Right ventricle myocardium inferior (tissue), 1 donor: ENCODE measurements at places on chromosomes 1 and 21.

GRCh38 chr1:229664133-229664689 is 38.2 kb downstream of the URB2 start:
- peak; percentile 72 for DNase-seq

GRCh38 chr1:36481091-36481490 is 1.6 kb downstream of the CSF3R start:
- no peak for DNase-seq

DNA sequence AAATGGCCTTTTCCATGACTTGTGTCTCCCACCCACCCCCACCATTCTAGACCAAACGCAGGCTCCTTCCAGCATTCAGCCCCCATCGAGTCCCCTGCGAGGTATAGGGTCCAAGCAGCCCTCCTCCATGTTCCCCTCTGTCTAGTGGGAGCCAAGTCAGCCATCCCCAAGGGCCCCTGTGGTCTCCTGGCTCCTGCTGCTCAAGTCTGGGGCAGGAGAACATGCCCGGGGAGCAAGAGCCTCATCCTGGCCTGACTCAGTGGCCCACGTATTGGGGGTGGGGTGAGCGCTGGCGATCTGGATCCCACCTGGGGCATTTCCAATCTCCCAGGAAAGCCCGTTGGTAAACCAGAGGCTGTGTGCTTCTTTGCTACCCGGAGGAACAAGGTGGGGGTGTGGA is 4.1 kb upstream of the PRDM16 start:
- peak; percentile 57 for DNase-seq

DNA sequence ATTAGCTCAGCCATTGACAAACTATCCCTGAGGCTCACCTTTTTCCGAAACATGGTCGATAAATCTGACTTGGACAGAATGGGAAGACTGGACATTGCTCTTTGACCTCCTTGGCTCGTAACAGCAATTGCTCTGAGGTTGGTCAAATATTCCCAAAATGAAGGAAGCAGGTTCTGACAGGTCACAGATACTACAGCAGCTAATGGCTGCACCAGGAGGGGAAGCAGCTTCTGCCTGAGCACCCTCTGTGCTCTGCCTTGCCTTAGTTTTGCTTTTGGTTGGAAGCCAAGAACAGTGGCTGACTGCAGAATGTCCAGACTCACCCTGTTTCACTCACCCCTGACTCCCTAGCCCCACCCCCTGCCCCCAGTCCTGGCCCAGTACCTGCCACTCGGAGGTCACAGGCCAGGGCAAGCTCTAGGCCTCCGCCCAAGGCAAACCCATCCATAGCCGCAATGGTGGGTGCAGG is 15.4 kb downstream of the ECHDC2 start:
- DNase-seq = no peak

- no peak for DNase-seq
These were observed 5.9 kb upstream of the MYOM3 start for GRCh38 chr1:24117722-24118409.

GRCh38 chr1:27531959-27532685 is 42.2 kb upstream of the WASF2 start:
- DNase-seq = no peak

GRCh38 chr1:24656046-24656445 is 12.9 kb downstream of the SRRM1 start:
- DNase-seq = no peak

GRCh38 chr21:39136711-39137110 is 46.5 kb downstream of the PSMG1 start:
- no peak for DNase-seq

- DNase-seq = no peak
These were observed 3.0 kb downstream of the RXFP4 start for GRCh38 chr1:155944444-155944799.

DNA sequence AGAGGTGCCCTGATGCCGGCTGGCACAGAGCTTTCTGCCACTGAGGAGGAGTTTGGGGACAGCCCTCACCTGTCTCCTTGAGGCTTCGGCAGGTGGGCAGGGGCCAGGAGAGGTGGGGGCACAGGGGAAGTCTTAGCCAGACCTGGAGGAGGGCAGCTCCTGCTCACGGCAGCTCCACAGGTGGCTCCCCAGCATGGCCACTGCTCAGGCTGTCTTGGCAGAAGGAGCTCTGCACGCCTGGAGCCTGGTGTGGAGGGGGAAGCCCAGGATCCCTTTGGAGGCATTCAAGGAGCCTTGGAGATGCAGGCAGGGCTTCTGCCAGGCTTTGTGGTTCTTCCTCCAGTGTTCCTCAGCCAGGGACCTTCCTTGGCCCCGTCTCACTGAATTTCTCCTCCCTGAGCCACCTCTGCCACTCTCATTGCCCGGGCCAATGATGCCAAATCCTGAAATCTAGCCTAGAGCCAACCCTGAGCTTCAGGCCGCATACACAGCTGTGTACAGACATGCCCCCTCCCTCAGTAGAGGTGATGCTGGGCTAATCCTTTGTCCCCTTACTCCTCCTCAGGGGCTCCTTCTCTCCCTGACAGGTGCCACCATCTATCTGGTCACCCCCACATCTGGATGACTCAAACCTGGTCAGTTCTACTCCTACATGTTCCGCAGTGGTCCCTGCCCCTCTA is 251.8 kb upstream of the VAMP3 start:
- DNase-seq = no peak

DNA sequence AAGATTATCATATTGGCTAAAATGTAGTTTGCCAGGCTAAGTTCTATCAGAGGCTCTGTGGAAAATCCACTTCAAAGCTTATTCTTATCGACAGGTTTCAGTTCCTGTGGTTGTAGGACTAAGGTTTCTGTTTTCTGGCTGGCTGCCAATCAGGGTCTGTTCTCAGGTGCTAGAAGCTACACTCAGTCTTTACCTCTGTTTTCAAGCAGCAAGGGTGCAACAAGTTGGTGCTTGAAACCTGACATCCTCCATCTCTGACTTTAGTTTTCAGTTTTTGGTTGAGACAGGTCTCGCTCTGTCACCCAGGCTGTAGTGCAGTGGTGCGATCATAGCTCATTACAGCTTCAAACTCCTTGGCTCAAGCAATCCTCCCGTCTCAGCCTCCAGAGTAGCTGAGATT is 15.3 kb upstream of the TMCO2 start:
- no peak for DNase-seq

- DNase-seq = no peak
These were observed 33.9 kb upstream of the GPR25 start for GRCh38 chr1:200838676-200839445.

GRCh38 chr1:97906567-97907241 is 14.1 kb downstream of the DPYD start:
- peak; percentile 67 for DNase-seq

DNA sequence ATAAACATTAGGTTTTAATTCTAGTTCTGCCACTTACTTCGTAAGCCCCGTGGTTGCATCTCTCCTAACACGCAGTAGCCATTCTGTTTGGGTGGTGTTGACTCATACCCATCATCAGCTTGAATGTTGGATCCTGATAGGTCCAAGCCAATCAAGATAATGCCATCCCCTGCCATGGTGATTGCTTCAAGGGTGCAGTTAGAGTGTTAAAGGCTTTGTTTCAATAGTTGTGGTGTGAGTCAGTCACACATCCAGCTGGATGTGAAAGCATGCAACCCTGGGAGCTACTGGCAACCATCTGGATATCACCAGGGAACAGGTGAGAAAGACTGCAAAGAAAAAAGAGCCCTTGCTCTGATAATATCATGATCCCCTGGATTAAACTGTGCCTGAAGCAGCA is 69.1 kb downstream of the OMA1 start:
- no peak for DNase-seq

GRCh38 chr1:246726255-246726679 is 2.1 kb downstream of the SCCPDH start:
- DNase-seq = no peak

- no peak for DNase-seq
These were observed 51.0 kb downstream of the C4BPA start for GRCh38 chr1:207155028-207155427.

DNA sequence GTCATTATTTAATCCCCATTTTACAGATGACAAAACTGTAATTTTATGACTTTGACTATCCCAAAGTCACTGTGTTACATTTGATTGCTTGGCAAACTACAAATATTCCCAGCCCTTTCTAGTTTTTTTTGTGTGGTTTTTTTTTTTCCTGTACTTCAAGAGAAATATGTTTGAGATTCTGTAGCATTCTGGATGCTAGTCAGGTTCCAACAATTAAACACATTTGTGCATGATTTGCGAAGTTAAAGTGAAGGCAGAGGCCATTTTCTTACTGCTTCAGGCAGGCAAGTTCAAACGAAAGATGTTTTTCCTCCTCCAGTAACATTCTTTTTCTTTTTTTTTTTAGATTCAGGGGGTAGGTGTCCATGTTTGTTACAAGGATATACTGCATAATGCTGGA is 107.9 kb upstream of the SERTAD4 start:
- DNase-seq = no peak

- peak; percentile 16 for DNase-seq
These were observed 10.2 kb upstream of the UBL4B start for GRCh38 chr1:110102081-110102480.

DNA sequence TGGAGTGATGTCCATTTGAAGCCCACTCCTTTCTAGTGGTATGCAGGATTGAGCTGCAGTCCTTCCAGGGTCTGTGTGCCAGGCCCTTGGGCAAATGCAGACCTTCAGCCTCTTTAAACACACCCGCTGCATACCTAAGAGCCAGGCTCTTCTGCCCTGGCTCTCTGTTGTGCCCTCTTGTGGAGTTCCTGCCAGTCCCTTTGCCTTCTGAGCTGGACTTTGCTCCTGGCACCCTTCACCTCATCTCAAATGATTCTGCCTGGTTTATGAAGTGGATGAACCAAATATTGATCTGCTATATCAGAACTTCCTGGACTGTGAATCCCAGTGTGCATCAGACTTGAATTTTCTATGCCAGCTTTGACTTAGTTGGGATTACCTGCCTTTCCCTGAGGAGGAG is 158.8 kb downstream of the URB2 start:
- DNase-seq = no peak

- DNase-seq = no peak
These were observed 25.6 kb upstream of the PRDM2 start for GRCh38 chr1:13674377-13674776.

- DNase-seq = no peak
These were observed 46.4 kb downstream of the KIF26B start for GRCh38 chr1:245201201-245201600.

DNA sequence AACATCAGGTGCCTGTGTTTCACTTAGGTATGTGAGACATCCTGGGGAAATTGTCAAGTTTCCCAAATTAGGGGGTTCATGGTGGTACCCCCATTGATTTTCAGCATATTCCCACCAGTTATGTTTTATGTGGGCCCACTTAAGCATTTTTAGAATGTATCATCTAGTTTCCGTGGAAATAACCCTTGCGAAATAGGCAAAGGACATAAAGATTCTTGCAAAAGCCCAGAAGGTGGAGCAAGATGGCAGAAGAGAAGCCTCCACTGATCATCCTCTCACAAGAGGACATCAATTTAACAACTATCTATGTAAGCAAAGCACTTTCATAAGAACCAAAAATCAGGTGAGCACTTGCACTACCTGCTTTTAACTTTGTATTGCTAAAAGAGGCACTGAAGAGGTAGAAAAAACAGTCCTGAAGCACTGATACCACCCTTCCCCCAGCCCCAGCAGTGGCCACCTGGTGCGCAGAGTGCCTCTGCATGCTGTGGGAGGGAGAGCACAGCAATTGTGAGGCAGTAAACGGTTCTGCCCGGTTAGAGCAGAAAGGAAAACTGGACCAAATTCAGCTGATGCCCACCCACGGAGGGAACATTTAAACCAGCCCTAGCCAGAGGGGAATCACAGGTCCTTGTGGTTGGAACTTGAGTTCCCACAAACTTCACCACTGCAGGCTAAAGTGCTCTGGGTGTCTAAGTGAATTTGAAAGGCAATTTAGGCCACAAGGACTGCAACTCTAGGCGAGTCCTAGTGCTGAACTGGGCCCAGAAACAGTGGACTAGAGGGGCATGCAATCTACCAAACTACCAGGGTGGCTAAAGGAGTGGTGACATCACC is 23.2 kb downstream of the MCOLN2 start:
- no peak for DNase-seq

DNA sequence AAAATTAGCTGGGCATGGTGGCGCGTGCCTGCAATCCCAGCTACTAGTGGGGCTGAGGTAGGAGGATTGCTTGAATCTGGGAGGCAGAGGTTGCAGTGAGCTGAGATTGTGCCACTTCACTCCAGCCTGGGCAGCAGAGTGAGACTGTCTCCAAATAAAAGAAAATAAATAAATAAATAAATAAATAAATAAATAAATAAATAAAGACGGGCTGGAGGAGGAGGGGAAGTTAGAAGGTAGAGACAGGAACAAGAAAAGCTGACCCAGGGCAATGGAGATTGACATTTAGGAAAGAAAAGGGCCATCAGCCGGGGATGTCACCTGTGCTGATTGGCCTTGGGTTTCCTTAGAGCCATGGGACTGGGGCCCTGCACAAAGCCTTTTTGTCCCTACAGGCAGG is 153.7 kb upstream of the IGSF21 start:
- DNase-seq = no peak

DNA sequence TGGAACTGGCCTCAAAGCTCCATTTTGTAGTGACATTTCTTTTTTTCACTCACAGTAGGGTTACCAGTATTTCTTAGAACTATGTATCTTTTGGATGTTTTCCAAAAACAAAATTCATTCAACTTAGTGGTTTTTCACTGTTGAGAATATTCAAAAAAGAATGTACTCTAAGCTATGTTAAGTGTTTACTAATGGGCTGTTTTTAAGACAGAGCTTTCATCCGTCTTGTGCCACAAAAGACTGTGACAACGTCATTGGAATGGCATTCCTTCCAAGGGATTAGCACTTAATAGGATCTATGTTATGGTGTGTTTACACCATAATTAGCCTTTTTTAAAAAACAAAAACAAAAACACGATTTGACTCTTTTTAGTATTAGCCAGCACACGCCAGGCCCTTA is 66.8 kb downstream of the TTC3 start:
- no peak for DNase-seq

GRCh38 chr1:145891587-145892485 is 6.2 kb upstream of the ANKRD35 start:
- peak; percentile 88 for DNase-seq

- no peak for DNase-seq
These were observed 267.9 kb downstream of the ZNF326 start for GRCh38 chr1:90262791-90263190.
